ENCODE measurements at places on chromosomes 4 and X. TPM values are rescaled to one million over a fixed set of nuclear protein-coding genes. Genes with fewer than 3 reads are reported as not detected.
A peak's percentile ranks its signal among the peaks of the same experiment; 100 is the strongest.

- H3K27ac ChIP-seq, result no peak overlapping the region
- no peaks in the 10 kb centered on the region for H3K27me3 ChIP-seq
- no peak overlapping the region for H3K4me3 ChIP-seq
These were observed 239.2 kb downstream of the DKK2 start for GRCh38 chr4:106796876-106797275.

DNA sequence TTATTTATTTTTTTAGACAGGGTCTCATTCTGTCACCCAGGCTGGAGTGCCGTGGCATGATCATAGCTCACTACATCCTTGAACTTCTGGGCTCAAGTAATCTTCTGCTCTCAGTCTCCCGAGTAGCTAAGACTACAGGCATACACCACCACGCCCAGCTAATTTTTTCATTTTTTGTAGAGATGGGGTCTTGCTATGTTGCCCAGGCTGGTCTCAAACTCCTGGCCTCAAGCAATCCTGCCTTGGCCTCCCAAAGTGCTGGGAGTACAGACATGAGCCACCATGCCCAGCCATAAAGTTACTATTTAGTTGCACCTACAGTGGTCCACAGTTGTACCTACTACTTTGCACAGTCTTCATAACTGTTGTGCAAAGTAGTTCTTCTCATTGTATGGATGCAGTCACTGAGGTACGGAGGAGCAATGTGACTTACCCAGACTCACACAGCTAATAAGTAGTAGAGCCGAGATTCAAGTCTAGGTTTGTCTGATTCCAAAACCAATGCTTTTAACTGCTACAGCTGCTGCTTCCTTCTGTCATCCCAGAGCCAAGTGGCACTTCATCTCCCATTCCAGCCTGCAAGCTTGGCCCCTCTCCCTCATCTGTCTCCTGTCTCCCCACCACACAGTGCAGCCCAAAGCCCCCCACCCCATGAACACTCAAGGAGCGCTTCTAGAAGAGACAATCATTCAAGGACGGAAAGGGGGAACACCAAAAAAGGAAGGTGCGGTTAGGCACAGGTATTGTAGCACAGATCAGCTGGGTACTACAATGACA, 24.0 kb upstream of the IQSEC2 start:
- H3K27ac ChIP-seq, result no peak overlapping the region
- no peak overlapping the region for H3K4me3 ChIP-seq
- H3K4me1 ChIP-seq, result no peaks in the 10 kb centered on the region
- no peak for DNase-seq
- H3K27me3 ChIP-seq, result no peaks in the 10 kb centered on the region

DNA sequence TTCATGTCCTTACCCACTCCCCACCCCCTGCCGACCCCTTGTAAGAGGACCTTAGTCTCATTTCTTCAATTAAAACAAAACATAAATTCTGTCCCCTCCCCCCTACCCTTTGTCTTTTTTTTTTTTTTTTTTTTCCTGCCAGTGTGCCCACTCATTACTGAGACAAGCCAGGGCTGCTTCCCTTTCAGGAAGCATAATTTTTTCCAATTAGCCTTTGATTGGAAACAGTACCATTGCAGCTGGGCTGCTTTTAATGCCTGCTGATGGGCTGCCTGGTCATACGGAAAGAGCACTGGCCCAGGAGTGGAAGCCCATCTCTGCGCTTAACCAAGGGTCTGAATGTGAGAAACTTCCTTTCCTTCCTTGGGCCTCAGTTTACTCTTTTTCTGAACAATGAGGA, 18.6 kb upstream of the CAPN6 start:
- H3K27me3 ChIP-seq, result no peaks in the 10 kb centered on the region
- H3K27ac ChIP-seq, result no peak overlapping the region
- no peak overlapping the region for H3K4me3 ChIP-seq
- DNase-seq, result no peak
- no peaks in the 10 kb centered on the region for H3K36me3 ChIP-seq
- H3K4me1 ChIP-seq, result no peaks in the 10 kb centered on the region

GRCh38 chr4:87108142-87108546, 112.3 kb downstream of the KLHL8 start:
- peaks cover 22% of the 10 kb centered on the region for H3K36me3 ChIP-seq
- peak overlapping the region; percentile 68 for H3K27ac ChIP-seq
- peaks cover 30% of the 10 kb centered on the region for H3K4me1 ChIP-seq
- no peak overlapping the region for H3K4me3 ChIP-seq
- DNase-seq, result no peak

- no peaks in the 10 kb centered on the region for H3K4me1 ChIP-seq
- no peaks in the 10 kb centered on the region for H3K27me3 ChIP-seq
- H3K36me3 ChIP-seq, result no peaks in the 10 kb centered on the region
These were observed 100.8 kb upstream of the BMP2K start for GRCh38 chr4:78675325-78675724.

The TMPRSS11A gene
- not detected for total RNA-seq

DNA sequence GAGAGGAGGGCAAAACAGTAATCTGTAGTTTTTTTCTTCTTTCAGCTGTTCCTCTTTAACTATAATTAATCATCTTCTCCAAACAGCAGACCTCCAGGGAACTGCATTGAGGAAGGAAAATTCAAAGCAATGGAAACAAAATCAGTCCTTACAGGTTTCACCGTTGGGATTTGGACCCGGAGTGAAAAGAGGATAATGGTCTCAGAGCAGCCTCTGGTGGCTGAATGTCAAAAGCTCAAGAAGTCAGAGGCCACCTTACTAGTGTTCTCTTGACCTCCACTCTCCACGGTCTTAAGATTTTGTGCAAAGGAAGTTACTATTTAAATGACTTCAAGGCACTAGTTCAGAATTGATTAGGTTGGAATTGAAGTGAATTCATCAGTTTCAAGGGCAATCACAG, 16.0 kb upstream of the MID1 start:
- peak; percentile 28 for DNase-seq
- no peaks in the 10 kb centered on the region for H3K27me3 ChIP-seq
- H3K27ac ChIP-seq, result peak overlapping the region; percentile 47
- no peak overlapping the region for H3K4me3 ChIP-seq
- no peaks in the 10 kb centered on the region for H3K4me1 ChIP-seq

- DNase-seq, result no peak
- peaks cover 20% of the 10 kb centered on the region for H3K4me1 ChIP-seq
- no peaks in the 10 kb centered on the region for H3K27me3 ChIP-seq
- H3K27ac ChIP-seq, result peak overlapping the region; percentile 75
- no peaks in the 10 kb centered on the region for H3K36me3 ChIP-seq
- no peak overlapping the region for H3K4me3 ChIP-seq
These were observed 30.6 kb upstream of the NSUN7 start for GRCh38 chr4:40719008-40719623.

DNA sequence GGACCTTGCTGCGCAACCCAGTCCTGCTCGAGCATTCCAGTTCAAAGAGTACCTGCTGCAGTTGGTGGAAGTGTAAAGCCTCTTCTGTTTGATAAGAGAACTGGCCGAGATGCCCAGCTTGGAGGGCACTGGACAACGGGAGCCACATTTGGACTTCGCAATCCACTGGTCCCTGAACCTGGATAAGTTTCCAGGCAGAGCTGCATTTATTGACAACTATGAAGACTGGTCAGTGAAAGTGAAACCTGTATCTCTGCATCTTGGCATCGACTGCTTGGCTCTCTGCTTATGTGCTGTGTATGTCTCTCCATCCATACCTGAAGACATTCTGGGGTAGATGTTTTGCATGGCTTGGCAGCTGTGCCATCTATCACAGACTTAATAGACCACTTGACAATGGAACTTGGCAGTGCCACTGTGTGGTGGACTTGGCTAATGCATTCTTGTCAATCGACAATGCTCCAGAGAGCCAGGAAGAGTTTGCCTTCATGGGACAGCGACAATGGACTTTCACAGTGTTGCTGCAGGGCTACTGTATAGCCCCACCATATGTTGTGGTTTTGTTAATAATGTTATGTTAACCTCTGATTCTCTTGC, 43.5 kb upstream of the ZBTB33 start:
- no peak overlapping the region for H3K4me3 ChIP-seq
- H3K36me3 ChIP-seq, result no peaks in the 10 kb centered on the region
- no peak for DNase-seq
- no peaks in the 10 kb centered on the region for H3K4me1 ChIP-seq
- no peaks in the 10 kb centered on the region for H3K27me3 ChIP-seq
- H3K27ac ChIP-seq, result no peak overlapping the region

- no peaks in the 10 kb centered on the region for H3K27me3 ChIP-seq
- DNase-seq, result no peak
- H3K4me3 ChIP-seq, result no peak overlapping the region
These were observed 118.3 kb downstream of the TMA16 start for GRCh38 chr4:163612762-163613161.

- H3K4me3 ChIP-seq, result no peak overlapping the region
- no peaks in the 10 kb centered on the region for H3K27me3 ChIP-seq
- H3K36me3 ChIP-seq, result no peaks in the 10 kb centered on the region
- H3K4me1 ChIP-seq, result no peaks in the 10 kb centered on the region
- DNase-seq, result no peak
These were observed 92.1 kb downstream of the MAMLD1 start for GRCh38 chrX:150455215-150455608.

- H3K27me3 ChIP-seq, result no peaks in the 10 kb centered on the region
- no peak overlapping the region for H3K4me3 ChIP-seq
- H3K4me1 ChIP-seq, result peaks cover 6% of the 10 kb centered on the region
- H3K27ac ChIP-seq, result peak overlapping the region; percentile 92
- H3K36me3 ChIP-seq, result no peaks in the 10 kb centered on the region
These were observed 2.6 kb downstream of the COX18 start for GRCh38 chr4:73066928-73067327.

The CFAP47 gene
- total RNA-seq, result not detected

DNA sequence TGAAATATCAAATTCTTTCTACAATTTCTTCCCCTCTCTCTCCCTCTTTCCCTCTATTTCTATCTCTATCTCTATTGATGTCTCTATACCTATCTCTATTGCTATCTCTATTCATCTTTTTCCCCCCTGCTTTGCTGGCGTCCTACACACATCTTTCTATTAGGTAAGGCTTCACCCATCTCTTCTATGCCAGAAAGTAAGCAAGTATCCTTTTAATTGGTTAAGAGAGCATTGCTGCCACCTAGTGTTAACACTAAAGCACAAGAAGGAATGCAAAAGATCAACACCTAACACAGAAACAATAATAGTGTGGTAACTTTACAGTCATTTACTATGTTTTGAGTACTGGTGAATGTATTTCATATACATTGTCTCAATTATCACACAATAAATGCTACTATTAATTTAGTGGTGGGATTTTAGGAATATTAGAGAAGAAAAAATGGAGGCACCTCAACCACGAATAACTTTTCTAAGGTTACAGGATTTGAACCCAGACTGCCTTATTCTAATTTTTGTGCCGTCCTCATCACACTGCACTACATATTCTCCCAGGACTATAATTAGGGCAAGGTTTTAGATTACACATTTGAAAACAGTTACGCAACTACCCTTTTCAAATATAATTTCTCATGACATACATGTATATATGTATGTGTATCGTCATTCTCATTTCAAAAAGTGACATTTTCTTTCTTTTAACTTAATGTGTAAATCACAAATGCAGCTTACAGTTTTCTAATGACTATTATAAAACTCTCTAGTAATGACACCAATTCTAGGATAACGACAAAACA, 3.7 kb upstream of the C4orf36 start:
- no peaks in the 10 kb centered on the region for H3K27me3 ChIP-seq
- DNase-seq, result no peak
- no peaks in the 10 kb centered on the region for H3K36me3 ChIP-seq
- H3K4me1 ChIP-seq, result peaks cover 4% of the 10 kb centered on the region
- no peak overlapping the region for H3K4me3 ChIP-seq

The FGF13 gene
- total RNA-seq, result 0.60 TPM

DNA sequence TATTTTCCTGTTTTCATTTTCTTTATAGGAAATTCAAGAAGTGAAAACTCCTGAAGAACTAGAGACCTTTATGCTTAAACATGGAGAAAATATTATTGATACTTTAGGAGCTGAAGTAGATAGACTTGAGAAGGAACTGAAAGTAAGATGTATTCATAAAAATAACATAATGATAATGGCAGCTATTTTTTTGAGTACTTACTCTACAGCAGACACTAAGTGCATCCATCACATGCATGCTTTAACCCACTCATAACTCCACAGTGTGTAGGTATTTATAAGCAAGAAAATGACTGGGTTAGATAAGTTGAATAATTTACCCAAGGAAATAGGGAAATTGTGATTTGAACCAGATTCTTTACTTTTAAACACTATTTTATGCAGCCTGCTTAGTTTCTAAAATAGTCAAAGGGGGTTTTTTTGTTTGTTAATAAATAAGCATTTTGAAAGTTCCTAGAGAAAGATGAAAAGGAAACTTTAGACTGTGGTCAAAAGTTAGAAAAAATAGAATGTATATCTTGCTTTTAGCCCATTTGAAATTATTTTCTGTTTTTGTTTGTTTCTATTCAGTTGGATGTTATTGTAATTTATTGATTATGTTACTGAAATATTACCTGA, 74.2 kb downstream of the BEND4 start:
- H3K27ac ChIP-seq, result no peak overlapping the region
- H3K4me3 ChIP-seq, result no peak overlapping the region
- H3K27me3 ChIP-seq, result no peaks in the 10 kb centered on the region
- DNase-seq, result no peak
- H3K4me1 ChIP-seq, result no peaks in the 10 kb centered on the region
- H3K36me3 ChIP-seq, result no peaks in the 10 kb centered on the region

- H3K4me3 ChIP-seq, result no peak overlapping the region
- no peaks in the 10 kb centered on the region for H3K4me1 ChIP-seq
- H3K36me3 ChIP-seq, result no peaks in the 10 kb centered on the region
- H3K27me3 ChIP-seq, result no peaks in the 10 kb centered on the region
These were observed 2747.1 kb downstream of the PCDH7 start for GRCh38 chr4:33467291-33467690.

GRCh38 chr4:24671849-24672248, 87.5 kb upstream of the DHX15 start:
- H3K4me3 ChIP-seq, result no peak overlapping the region
- H3K36me3 ChIP-seq, result no peaks in the 10 kb centered on the region
- H3K4me1 ChIP-seq, result no peaks in the 10 kb centered on the region
- H3K27me3 ChIP-seq, result no peaks in the 10 kb centered on the region
- no peak for DNase-seq
- no peak overlapping the region for H3K27ac ChIP-seq

- H3K4me1 ChIP-seq, result no peaks in the 10 kb centered on the region
- H3K36me3 ChIP-seq, result no peaks in the 10 kb centered on the region
- no peak overlapping the region for H3K27ac ChIP-seq
- H3K27me3 ChIP-seq, result no peaks in the 10 kb centered on the region
- no peak for DNase-seq
These were observed 45.4 kb upstream of the STIM2 start for GRCh38 chr4:26815199-26815598.

The GLUD2 gene
- total RNA-seq, result 5.0 TPM

DNA sequence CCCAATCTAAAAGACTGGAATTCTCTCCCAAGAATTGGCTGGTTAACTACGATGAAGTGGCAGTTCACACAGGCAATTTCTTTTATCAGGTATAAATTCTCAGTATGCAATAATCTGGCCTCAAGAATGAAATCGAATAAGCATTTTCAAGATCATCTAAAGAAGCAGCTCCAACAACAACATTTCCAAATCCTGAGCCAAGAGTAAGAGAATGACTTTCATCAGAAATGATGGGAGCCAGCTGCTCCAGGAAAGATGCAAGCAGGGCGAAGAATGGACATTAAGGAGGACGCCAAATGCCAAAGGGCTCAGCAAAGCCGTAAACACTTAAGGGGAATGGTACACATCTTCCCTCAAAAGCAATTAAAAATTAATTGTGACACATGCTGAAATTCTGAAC, 12.0 kb downstream of the ADAMTS3 start:
- H3K4me1 ChIP-seq, result no peaks in the 10 kb centered on the region
- no peaks in the 10 kb centered on the region for H3K36me3 ChIP-seq
- H3K4me3 ChIP-seq, result no peak overlapping the region
- no peak overlapping the region for H3K27ac ChIP-seq
- DNase-seq, result no peak
- no peaks in the 10 kb centered on the region for H3K27me3 ChIP-seq

Measured in transverse colon (tissue), 4 donors.